Liver (tissue), 10 donors: ENCODE measurements at places on chromosomes 16 and 17.
A peak's percentile ranks its signal among the peaks of the same experiment; 100 is the strongest.

DNA sequence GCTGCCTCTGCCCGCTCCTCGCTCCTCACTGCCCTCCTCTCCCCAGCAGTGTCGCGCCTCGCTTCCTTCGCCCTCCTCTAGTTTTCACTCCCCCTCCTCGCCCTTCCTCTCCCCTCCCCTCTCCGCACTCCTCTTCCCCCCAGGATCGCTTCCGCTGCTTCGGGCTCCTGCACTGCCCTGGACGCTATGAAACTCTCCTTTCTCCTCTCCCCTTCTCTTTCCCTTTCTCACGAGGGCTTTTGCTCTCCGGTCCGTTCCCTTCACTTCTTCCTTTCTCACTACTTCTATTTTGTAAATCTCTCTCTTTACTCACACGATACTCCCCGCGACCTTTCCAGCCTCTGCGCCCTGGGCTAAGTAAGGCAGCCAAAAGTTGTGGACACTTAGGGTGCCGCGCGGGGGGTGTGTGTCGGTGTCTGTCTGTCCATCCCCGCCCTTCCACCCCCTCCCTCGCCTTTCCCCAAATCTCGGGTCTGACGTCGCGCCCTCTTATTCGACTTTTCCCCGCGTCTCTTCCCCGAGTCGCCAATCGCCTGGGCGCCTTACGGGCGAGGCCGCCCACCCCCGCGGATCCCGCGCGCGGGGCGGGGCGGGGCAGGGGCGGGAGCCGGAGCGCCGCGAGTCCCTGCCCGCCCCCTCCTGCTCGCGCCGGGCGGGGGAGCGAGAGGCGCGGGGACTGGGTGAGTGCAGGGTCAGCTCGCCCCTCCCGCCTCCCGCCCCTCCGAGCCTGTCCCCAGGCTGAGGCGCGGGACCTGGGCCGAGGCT, at the start of gene IRX3:
Gene IRX3, minus strand, starts transcription at position 422 of the 765 bp plus-strand sequence. CDS start 737 bp downstream, outside the sequence.
- H3K4me1 ChIP-seq, result peaks cover 37% of the 10 kb centered on the region
- peaks cover 7% of the 10 kb centered on the region for H3K27me3 ChIP-seq
- peak within 1 kb of the TSS; percentile 72 for H3K4me3 ChIP-seq
- no peak within 1 kb of the TSS for H3K27ac ChIP-seq

DNA sequence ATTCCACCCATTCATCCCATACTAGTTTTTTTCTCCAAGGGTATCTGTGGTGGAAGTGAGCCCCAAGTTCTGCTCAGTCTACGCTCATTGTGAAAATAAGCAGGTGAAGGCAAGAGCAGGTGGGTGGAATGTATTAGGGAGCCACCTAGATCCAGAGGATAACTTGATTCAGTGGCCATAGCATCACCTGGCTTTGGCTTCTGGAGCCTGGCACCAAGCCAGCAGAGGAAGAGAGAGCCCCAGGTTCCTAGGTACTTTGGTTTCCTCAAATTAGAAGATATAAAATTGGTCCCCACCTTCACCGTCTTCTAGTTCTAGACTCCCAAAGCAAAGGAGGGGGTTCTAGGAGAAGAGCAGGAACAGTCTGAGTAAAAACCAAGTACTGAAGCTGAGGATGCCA, 4.1 kb downstream of the FXR2 start:
- peaks cover 24% of the 10 kb centered on the region for H3K4me1 ChIP-seq
- H3K27ac ChIP-seq, result no peak overlapping the region
- DNase-seq, result no peak
- H3K27me3 ChIP-seq, result no peaks in the 10 kb centered on the region
- peaks cover 2% of the 10 kb centered on the region for H3K36me3 ChIP-seq

DNA sequence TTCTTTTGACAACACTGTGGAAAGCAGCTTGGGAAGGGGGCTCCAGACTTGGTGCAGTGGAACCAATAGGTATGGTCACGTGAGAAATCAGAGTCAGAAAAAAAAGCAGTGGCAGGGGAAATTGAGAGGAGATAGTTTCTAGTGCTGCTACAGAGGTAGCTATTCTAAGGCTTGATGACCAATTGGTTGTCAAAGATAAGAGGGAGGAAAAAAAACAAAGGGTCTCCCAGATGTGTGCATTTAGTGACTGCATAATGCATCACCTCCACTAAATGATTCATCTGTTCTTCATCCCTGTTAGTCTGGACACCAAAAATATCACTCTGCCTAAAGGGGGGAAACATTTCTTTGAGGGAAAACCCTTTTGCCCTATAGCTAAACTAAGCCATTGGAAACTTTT, 56.5 kb downstream of the PIGL start:
- H3K4me1 ChIP-seq, result peaks cover 3% of the 10 kb centered on the region
- no peaks in the 10 kb centered on the region for H3K36me3 ChIP-seq
- no peak for DNase-seq
- H3K4me3 ChIP-seq, result no peak overlapping the region

GRCh38 chr17:45149669-45150664, 1.7 kb downstream of the HEXIM1 start:
- H3K27me3 ChIP-seq, result no peaks in the 10 kb centered on the region
- DNase-seq, result peak; percentile 70
- H3K27ac ChIP-seq, result peak overlapping the region; percentile 91
- no peaks in the 10 kb centered on the region for H3K36me3 ChIP-seq

DNA sequence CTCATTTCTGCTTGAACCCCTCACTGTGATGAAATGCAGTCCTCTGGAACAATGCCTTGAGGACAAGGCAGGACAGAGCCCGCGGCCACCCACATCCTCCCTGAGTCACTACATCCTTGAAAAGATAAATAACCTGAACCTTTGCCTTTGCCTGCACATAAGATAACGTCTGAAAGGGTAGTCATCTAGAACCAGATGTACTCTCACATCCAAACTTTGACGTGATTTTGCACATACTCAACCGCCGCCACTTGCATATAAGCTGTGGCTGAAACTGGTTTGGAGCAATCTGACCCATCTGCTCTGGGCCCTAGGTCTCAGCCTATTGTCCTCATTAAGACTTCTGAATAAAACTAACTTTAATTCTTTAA, 252.1 kb downstream of the PHKB start:
- no peak overlapping the region for H3K27ac ChIP-seq
- H3K4me1 ChIP-seq, result no peaks in the 10 kb centered on the region
- H3K36me3 ChIP-seq, result no peaks in the 10 kb centered on the region
- no peaks in the 10 kb centered on the region for H3K27me3 ChIP-seq
- DNase-seq, result no peak

GRCh38 chr17:52383493-52384100, 225.1 kb upstream of the CA10 start:
- no peaks in the 10 kb centered on the region for H3K4me1 ChIP-seq
- no peak overlapping the region for H3K27ac ChIP-seq
- H3K27me3 ChIP-seq, result peaks cover 4% of the 10 kb centered on the region

DNA sequence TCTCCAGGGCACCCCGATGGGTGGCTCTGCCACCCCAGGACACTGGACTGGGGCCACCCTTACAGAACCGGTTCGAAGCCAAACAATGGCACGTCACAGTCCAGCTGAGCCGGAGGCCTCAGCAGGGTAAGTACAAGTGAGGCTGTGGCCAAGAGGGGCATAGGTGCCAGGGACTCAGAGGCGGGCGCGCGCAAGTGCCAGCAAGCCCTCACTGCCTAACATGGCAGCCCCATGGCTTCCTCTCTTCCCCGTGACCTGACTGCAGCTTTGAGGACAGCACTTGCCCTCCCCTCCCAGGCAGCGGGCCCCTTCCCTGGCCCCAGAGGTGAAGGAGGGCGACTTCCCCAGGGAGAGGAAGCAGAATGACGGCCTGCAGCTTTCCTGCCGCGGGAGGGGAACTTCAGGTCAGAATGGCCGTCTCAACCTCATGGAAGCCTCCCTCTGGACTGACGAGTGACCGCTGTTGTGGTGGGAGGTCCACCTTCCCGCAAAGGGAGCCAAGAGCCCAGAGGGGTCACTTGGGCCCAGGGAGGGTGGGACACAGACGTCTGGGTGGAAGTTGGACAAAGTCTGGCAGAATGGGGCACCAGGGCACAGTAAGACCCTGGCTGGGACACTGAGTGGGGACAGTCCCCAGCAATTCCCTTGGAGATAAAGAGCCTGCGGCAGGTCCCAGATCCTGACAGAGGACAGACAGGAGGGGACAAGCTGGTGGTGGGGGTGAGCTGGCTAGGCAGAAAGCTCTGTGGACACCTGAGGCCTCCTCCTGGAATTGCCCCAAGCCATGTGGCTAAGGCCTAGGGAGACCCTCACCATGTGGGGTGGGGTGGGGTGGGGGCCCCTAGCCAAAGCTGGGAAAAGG, 52.1 kb upstream of the TOB1 start:
- H3K4me3 ChIP-seq, result no peak overlapping the region
- peaks cover 51% of the 10 kb centered on the region for H3K4me1 ChIP-seq
- H3K27me3 ChIP-seq, result no peaks in the 10 kb centered on the region
- DNase-seq, result no peak
- H3K36me3 ChIP-seq, result no peaks in the 10 kb centered on the region

DNA sequence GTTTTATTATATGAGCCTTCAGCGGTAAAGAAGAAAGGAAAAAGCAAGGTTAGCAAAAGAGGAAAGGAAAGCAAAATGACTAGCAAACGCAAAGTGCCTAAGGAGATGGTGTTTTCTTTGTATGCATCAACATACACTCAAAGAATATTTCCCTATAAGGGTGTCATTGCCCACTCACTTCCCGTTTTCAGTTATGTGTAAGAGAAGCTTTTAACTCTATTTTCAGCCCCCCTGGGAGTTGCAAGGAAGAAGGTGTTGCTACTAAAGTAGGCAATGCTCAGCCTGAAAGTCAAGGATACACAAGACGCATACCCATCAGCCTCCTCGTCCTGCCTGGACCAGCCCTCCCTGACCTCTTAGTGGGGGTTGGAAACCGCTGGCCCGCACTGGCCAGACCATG, 267.7 kb upstream of the ZFHX3 start:
- no peaks in the 10 kb centered on the region for H3K36me3 ChIP-seq
- H3K27me3 ChIP-seq, result no peaks in the 10 kb centered on the region
- H3K4me3 ChIP-seq, result no peak overlapping the region
- H3K4me1 ChIP-seq, result no peaks in the 10 kb centered on the region
- H3K27ac ChIP-seq, result no peak overlapping the region

DNA sequence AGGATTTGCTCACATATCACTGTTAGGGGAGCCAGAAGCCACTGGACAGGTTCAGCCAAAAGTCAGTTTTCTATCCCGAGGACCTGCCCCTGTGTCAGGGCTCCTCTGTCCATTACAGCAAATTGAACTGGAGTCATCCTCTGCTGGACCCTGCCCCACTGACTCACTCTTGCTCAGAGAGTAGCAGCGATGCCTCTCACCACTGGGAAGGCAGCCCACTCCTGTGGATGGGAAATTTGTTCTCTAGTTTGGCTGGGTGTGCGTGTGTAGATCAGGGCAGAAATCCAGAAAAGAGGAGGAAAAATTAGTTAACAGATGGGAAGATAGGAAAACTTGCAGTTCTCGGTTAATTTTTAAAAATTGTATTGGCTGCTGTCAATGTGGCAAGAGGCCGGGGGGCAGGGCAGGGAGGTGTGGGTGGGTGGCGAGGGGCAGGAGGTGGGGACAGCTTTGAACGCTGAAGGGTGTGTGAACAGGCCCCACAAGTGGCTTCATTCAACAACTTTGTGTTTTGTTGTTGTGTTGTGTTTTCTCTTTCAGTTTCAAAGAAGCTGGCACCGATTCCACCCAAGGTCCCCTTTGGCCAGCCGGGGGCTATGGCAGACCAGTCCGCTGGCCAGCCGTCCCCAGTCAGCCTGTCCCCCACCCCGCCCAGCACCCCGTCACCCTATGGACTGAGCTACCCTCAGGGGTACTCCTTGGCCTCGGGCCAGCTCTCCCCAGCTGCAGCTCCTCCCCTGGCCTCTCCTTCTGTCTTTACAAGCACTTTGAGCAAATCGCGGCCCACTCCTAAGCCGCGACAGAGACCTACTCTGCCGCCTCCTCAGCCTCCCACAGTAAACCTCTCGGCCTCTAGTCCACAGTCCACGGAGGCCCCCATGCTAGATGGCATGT, 33.6 kb downstream of the ELAC2 start:
- H3K4me1 ChIP-seq, result peaks cover 14% of the 10 kb centered on the region
- no peaks in the 10 kb centered on the region for H3K36me3 ChIP-seq
- peak overlapping the region; percentile 23 for H3K4me3 ChIP-seq
- H3K27me3 ChIP-seq, result no peaks in the 10 kb centered on the region

- no peaks in the 10 kb centered on the region for H3K4me1 ChIP-seq
- no peak for DNase-seq
- H3K4me3 ChIP-seq, result no peak overlapping the region
- peak overlapping the region; percentile 63 for H3K27ac ChIP-seq
- H3K36me3 ChIP-seq, result peaks cover 4% of the 10 kb centered on the region
Measured at GRCh38 chr16:1530349-1530882, 3.0 kb upstream of the TMEM204 start.

DNA sequence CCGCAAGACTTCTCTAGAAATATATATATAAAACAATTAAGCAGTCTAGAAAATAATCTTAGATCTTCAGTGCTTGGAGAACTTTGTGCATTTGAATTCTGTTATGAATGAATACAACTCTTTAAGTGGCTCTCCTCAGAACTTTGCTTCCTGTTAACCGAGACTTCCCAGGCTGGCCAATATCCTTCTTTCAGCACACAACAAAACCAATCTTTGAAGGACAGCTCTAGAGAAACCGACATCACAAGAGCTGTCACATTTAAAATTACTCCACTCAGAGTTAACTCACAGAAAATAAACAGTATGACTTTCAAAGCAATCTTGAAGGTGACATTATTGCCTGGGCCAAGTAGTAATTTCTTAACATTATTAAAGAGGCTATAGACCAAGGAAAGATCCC, 49.7 kb upstream of the ITGA2B start:
- peaks cover 3% of the 10 kb centered on the region for H3K36me3 ChIP-seq
- DNase-seq, result no peak
- H3K27ac ChIP-seq, result no peak overlapping the region
- no peaks in the 10 kb centered on the region for H3K4me1 ChIP-seq
- H3K4me3 ChIP-seq, result no peak overlapping the region
- H3K27me3 ChIP-seq, result no peaks in the 10 kb centered on the region

- DNase-seq, result no peak
- H3K27me3 ChIP-seq, result no peaks in the 10 kb centered on the region
- H3K4me3 ChIP-seq, result peak overlapping the region; percentile 56
- H3K4me1 ChIP-seq, result peaks cover 8% of the 10 kb centered on the region
Measured at GRCh38 chr17:38705523-38705802, 390 bp downstream of the MLLT6 start.

DNA sequence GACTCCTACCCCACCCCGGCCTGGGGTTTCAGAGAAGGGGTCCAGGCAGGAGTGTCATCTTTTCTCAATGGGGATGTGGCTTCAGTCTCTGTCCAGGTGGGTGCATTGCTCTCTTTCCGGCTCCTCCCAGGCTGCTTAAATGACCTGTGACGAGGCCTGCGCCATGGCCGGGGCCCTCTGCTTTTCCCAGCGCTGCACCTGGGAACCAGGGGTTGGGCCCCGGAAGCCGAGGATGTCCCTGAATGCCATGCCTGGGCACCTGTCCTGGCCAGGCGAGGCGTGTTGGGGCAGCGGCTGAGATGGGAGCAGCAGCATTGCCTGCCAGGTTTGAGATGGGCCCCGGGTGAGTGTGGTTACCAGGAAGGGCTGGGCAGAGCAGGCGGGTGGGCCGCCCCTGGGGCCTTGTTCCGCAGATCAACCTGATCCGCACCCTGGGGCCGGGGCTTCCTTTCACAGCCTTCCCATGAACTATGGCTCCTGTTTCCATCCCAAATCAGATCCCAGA, 147.4 kb downstream of the SEC14L1 start:
- no peak for DNase-seq
- H3K4me1 ChIP-seq, result peaks cover 16% of the 10 kb centered on the region
- H3K36me3 ChIP-seq, result no peaks in the 10 kb centered on the region
- H3K27me3 ChIP-seq, result no peaks in the 10 kb centered on the region

GRCh38 chr16:745739-746138, 4.9 kb upstream of the CIAO3 start:
- no peak overlapping the region for H3K27ac ChIP-seq
- no peaks in the 10 kb centered on the region for H3K36me3 ChIP-seq
- no peak for DNase-seq
- no peaks in the 10 kb centered on the region for H3K27me3 ChIP-seq
- H3K4me1 ChIP-seq, result peaks cover 5% of the 10 kb centered on the region
